Midbrain (tissue), 1 donor: ENCODE measurements at places on chromosomes 7 and 10.

GRCh38 chr7:129388333-129389098, 45.7 kb upstream of the STRIP2 start:
- no peak for DNase-seq

DNA sequence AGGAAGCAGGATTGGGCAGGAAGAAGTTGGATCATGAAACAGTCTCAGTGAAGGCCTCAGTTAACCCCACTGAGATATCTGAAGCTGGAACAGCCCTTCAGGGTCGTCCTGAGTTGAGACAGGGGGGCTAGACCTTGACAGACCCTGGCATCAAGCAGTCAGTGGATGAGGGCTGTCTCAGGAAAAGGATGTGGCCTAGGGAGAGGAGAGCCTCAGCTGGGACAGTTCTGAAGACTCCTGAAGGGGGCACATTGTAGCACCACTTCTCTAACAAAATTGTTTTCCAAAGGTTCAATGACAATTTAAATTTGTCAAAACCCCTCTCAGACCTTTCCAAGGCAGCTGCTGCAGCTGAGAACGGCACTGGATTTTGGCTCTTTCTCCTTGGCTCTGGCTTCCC, 15.8 kb upstream of the SLK start:
- DNase-seq = no peak

DNA sequence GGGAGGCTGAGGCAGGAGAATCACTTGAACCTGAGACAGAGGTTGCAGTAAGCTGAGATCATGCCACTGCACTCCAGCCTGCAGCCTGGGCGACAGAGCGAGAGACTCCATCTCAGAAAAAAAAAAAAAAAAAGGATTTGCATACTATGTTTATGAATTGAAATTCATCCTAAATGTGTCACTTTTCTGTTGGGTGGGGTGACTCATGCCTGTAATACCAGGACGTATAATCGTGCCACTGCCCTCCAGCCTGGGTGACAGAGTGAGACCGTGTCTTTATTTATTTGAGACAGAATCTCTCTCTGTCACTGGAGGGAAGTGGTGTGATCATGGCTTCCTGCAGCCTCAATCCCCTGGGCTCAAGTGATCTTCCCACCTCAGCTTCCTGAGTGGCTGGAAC, 5.8 kb downstream of the ZNF212 start:
- DNase-seq = no peak

- no peak for DNase-seq
Observed at GRCh38 chr10:70715853-70716795, 43.8 kb downstream of the ADAMTS14 start.

DNA sequence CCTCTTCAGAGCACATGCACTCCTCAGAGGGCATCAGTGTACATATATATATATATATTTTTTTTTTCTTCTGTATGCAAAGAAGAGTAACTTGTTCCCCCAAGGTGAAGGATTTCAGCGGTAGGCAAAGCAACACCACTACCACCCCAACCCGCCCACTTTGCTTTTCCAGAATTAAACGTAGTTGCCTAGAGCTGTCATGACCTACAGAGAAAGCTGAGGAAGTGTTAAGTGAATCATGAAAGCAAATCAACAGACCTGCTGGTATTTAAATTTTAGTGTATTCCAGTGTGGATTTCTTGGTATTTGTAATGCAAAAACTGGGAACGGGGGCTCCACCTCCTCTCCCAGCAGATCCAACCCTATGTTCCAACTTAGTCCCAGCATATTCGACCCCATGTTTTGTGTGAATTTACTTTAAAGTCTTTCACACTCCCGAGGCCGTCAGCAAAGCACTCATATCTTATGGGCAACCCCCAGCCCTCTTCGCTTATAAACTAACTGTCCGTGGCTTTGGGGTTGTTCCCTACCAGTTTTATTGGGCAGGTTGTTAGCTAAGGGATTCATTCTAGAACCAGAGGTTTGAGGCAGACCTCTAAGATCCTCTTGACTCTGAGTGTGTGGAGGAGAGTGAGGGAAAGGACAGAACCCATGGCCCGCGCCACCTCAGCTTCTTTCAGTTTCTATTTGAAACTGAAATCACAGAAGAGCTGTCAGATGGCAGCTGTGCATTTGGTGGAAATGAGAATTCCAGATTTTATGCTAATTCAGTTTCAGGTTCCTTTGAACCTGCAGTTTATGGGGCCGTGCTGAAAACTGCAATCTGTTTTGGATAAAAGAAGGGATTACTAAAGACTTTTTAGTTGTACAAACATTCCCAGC, 450.2 kb upstream of the GALNT17 start:
- no peak for DNase-seq

DNA sequence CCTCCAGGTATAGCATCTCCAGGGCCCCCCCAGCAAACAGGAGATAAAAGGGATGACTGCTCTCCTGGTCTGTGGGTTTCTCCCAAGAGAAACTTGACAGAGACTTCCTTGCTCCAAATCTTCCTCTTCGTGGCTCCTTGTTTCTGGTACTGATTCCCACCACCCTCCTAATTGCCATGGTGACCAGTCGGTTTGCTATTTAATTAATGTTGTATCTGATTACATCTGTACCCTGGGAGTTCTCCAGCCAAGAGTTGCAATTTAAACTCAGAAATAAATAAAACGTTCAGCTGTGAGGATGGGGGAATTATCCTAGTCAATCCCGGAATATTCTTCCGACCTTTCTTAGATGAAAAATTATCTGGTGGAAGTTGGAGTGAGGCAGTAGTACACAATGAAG, 264.7 kb downstream of the PAXIP1 start:
- no peak for DNase-seq

DNA sequence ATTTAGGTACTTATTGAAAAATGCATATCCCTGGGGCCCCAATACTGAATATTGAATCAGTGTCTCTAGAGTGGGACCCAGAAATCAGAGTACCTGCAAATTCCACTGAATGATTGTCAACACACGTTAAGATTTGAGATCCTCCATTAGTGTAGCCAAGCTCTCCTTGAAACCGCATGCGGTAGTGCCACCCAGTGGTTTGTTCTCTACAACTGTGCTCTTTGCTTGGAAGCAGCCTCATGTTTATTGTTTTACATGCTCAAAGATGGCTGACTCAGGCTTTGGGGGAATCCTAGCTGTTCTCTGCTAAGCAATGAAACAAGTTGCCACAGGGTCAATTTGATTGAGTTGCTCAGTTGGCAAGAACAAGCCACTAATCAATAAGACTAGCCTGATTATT, 340.2 kb upstream of the CELF2 start:
- DNase-seq = no peak

- DNase-seq = no peak
Observed at GRCh38 chr7:38736138-38736537, 105.0 kb upstream of the AMPH start.

DNA sequence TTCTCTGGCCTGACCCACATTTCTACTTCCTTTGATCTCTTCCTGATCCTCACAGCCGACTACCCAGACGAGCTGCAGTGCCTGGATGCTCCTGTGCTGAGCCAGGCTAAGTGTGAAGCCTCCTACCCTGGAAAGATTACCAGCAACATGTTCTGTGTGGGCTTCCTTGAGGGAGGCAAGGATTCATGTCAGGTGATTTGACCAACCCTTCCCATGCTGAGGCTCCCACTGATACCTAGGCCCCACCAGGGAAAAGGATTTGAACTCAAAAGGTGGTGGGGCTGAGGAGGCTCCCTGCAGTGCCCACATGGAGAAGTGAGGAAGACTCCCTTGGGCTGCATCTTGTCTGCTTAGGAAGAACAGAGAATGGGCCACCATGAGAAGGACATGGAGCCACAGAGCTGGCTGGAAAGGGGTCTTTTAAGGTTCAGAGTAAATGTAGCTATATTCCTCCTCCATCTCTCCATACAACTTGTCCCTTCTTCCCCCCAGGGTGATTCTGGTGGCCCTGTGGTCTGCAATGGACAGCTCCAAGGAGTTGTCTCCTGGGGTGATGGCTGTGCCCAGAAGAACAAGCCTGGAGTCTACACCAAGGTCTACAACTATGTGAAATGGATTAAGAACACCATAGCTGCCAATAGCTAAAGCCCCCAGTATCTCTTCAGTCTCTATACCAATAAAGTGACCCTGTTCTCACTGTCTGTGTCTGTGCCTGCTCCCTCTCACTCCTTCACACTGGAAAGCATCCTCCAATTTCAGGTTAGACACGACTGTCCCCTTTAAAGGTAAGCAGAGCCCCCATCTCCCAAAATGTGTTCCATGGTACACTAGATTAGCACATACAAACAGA, 3.3 kb downstream of the PRSS1 start:
- no peak for DNase-seq

DNA sequence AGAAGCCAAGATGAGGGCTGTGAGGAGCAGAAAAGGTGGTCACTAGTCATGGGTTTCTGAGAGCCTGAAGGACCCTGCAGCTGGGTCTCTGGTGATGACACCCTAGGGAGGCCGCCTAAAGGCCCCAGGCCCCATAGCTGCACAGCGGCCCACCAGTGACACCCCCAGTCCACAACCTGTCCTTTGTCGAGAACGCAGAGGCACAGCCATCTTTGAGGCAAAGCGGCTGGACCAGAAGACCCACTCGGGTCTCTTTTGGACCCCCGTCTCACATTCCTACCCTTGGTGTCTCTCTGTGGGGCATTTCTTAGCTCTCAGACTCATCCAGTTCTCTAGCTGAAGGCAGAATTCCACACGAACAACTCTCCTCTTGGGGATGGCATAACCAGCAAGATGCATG, 18.8 kb downstream of the JCAD start:
- no peak for DNase-seq

GRCh38 chr7:157609516-157609915, 272.7 kb downstream of the DNAJB6 start:
- DNase-seq = no peak

- no peak for DNase-seq
Observed at GRCh38 chr10:99579971-99580370, 40.3 kb downstream of the SLC25A28 start.

DNA sequence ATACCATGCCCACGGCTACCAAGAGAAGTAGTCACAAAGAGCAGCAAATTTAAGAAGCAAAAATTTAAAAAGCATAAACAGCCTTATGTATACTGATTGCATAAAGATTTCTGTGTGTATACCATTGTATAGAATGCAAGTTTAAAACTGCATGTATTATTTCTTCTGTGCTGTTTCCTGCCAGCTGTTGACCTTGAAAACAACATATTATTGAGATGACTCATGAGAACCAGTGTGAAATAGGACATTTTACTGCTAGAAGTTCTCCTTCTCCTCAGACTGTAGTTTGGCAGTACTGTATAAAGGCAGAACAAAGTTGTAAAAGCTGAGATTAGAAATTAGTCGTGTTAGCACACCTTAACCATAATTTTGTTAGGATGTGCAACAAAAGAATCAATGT, 42.3 kb upstream of the SGCE start:
- DNase-seq = no peak

DNA sequence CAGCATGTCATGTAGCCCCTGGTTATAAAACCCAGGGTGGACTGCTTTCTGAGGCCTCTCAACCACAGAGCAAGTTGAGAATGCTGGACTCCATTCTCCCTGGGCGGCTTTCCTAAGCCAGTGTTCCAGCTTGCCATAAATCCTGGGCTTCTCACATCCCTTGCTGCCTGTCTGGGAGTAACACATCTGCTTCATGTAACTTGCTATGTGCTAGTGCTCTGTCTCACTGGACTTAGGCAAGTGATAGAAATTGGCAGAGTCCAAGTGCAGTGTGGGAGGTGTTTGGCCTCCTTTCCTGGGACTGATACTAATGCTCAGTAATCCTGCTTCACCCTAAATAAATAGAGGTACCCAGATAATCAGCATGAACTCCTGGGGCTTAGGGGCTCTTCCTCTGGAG, 277.1 kb upstream of the POM121L12 start:
- no peak for DNase-seq

DNA sequence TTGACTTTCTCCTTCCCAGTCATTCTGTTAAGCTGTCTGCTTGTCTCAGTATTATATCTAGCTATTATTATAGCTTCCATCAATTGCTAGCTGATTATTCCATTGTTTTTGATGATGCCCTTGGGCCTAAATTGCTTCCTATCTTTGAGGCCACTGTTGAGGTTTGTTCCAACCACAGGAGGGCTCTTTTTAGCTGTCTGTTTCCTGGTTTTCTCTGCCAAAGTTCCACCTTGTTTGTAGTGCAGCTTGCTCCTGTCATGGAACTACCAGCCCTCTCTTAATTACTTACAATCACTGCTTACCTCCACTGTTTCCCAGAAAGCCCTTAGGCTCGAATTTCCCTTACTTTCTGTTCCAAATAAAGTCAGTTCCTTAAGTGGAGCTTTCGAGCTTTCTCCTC, 118.7 kb upstream of the SEC61G start:
- DNase-seq = no peak

DNA sequence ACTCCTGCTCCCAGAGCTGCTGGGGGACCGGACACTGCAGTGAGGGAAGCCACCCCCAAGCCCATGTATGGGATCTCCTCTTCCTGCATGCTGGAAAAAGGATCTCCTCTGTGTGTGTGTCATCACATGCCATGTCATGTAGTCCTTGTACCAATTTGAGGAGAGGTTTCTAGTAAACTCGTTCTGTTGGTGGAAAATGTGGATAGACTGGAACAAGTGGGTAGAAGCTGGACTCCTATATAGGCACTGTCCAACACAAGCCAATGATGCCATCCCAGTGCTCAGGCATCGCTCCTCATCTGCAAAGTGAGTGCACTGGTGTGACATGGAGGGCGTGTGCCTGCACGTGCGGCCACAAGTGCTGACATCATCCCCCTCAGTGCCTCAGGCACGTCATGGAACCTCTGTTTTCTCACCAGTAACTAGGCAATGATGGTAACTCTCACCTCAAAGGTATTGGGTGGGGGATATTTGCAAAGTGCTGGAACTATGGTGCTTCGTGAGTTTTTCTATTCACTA, 19.3 kb downstream of the MYO1G start:
- DNase-seq = no peak

DNA sequence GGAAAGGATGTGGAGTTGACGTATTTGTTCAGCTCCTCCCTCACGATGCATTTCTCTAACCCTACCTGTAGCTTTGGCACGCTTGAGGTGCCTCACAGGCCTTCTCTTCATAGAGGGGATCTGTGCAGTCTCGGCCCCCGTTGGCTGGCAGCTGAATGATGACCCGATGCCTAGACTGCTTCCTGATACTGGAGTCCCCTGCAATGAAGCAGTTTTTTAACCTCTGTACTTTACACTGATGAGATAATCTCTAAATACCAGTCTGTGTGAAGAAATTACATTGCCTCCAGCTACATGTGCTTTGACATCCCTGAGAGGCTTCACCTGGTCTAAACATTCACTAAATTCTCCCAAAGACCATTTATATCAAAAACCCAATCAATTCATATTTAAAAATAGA, 370.1 kb downstream of the THSD7A start:
- DNase-seq = no peak

GRCh38 chr10:48294431-48294830, 12.0 kb upstream of the MAPK8 start:
- no peak for DNase-seq

DNA sequence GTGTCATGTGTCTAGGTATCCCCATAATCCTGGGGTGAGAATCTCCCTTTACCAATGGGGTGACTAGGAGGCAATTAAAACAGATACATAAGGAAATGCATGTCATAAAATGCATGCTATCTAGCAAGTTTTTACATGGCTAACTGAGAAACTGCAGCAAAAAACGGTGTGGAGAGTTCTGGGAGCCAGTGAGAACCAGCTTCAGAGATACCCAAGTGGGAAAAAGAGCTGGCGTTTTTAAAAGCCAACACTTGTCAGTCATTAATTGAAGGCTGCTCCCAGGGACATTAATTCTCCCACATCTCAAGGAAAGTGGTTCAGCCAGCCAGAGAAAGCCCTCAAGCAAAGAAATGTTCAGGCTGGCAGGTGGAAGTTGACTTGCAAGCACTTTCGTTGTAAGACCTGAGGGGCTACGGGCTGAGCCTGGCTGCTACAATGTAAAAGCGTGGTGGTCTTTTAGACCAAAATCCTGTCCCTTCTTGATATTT, 28.1 kb downstream of the ST8SIA6 start:
- DNase-seq = no peak
